Hematopoietic multipotent progenitor cell treated with erythropoietin and hydrocortisone succinate and interleukin-3 and kit ligand, for 4 days (in vitro differentiated cells): ENCODE measurements at places on chromosomes 5 and 9.

GRCh38 chr5:173326501-173326960 lies 1.7 kb downstream of the STC2 start:
- DNase-seq = peak; percentile 45

GRCh38 chr9:78297672-78297961 lies 692 bp downstream of the PSAT1 start:
- no peak for DNase-seq

DNA sequence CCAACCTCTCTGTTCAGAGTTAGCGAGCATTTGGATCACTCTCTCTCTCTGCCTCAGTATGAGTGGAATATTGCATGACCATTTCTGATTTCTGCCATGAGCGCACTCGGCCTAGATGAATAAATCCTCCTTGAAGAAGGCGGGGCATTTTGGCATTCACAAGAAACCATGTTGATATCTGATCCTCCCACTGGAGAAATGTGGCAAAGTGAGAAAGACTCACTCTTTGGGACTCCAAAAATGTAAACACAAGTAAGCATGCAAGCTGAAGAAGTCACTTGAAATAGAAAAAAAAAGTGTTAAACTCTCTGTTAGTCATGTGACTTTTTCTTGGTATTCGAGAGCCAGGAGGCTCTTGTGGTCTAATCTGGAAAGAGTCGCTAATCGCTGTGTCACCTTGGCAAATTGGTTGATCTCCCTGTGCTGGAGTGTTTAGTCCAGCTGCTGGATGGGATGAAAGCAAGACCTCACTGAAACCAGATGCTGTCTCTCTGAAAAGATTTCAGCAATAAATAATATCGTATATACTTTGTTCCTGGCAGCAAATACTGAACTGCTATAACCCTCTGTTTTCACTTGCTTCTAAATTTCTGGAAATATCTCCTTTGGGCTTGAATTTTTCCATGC lies 95.5 kb downstream of the GHR start:
- peak; percentile 8 for DNase-seq

DNA sequence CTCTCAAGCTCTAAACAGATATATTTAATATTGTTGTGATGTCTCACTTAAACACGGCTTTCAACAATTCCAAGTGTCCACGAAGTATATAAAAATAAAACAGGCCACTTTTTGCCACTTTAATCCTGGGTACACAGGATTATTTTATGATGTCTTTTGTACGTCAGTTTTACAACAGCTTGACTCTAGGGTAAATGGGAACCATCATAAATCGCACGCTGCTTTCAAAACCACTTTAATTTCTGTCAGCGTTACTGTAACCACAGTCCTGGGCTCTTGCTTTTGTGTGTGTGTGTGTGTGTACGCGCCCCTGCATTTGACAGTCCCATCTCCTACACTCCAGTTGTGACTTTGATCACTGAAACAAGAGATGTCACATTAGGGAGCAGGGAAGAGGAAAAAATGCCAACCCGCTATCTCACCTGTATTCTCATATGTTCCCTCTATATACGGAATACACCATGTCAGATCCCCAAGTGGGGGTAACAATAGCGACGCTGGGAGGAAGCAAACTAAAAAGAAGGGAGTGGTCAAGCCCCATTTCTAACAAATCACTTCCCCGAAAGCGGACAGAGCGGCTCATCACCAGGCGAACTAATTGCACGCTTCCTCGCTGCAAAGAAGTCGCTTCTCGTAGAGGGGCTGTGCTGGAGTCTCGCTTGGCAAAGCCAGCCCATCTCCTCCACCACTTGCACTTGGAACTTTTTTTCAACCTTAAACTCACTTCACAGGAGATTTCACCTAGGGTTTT lies 1.2 kb downstream of the BNC2 start:
- DNase-seq = peak; percentile 13

GRCh38 chr5:44388321-44389089 lies 715 bp downstream of the FGF10 start:
- no peak for DNase-seq

GRCh38 chr9:117116084-117116483 lies 298.8 kb downstream of the ASTN2 start:
- no peak for DNase-seq

- DNase-seq = peak; percentile 91
Observed at GRCh38 chr5:177086654-177087397, at the start of gene FGFR4. TSS of gene FGFR4 (plus strand) at chr5:177086915. CDS start at chr5:177089603, 2,688 bp downstream.

GRCh38 chr5:2727550-2727949 lies 23.9 kb downstream of the IRX2 start:
- no peak for DNase-seq

DNA sequence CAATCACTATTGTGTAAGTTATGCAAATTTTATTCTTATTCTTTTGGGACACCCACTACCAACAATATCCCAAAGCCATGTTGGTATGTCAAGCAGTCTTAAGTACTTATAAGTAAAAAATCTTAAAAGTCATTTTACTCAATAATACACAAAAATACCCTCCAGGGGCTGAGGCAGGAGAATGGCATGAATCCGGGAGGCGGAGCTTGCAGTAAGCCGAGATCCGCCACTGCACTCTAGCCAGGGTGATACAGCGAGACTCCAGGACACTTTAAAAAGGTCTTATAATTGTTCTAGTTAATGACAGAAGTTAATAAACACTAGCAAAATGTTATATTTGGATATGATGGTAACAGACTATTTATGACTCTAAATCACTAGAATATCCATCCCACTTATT lies 16.8 kb downstream of the CLINT1 start:
- DNase-seq = no peak

DNA sequence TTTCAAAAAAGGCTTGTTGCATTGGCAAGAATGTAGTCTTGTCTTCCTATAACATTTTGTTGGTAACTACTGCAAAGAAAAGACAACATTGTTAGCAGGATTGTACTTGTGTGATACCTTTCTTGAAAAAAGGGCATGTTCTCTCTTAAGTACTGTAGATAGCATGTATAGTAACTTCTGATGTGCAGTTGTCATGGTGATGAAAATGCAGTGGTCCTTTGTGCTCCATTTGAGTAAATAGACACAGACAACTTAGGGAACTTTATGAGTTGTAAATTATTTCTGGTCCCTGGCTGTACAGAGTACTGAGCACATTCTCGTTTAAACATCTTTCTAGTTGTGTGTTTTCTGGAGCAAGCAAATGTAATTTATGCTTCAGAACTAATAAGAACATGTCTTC lies 103.3 kb downstream of the CD180 start:
- no peak for DNase-seq

- DNase-seq = no peak
Observed at GRCh38 chr5:127849891-127850290, 146.7 kb downstream of the CCDC192 start.

- peak; percentile 85 for DNase-seq
Observed at GRCh38 chr5:79020861-79021561, 35.9 kb upstream of the ARSB start.

- DNase-seq = peak; percentile 88
Observed at GRCh38 chr9:73149371-73150067, 2.1 kb upstream of the ANXA1 start.

- DNase-seq = no peak
Observed at GRCh38 chr5:34675857-34676256, 19.7 kb downstream of the RAI14 start.

DNA sequence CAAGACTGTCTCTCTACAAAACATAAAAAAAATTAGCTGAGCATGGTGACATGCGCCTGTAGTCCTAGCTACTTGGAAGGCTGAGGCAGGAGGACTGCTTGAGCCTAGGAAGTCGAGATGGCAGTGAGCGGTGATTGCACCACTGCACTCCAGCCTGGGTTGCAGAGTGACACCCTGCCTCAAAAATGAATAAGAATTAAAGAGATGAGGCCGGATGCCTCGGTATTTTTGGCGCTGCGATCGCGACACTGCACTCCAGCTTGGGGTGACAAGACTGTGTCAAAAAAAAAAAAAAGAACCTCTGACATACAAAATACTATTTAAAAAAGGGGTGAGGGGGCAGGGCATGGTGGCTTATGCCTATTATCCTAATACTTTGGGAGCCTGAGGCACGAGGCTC lies 7.3 kb downstream of the GPBP1 start:
- no peak for DNase-seq

GRCh38 chr9:123952641-123953495 lies 22.9 kb upstream of the DENND1A start:
- DNase-seq = no peak

DNA sequence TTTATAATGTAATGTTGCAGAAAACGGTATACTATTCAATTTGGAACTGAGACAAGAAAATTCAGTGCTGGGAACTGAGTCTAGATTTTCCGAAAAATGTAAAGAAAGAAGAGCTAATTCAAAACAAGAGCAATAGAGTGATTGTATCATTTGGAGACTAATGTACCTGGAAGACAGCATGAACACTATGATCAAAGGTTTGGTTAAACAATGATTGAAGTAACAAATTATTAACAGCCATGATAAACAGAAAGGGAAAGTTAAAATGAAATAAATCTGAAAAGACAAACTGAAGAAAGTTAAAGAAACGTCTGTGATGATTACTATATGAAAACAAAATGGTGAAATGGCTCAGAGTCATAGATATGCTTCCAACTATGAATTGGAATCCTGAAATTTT lies 300.6 kb upstream of the MPDZ start:
- DNase-seq = no peak

DNA sequence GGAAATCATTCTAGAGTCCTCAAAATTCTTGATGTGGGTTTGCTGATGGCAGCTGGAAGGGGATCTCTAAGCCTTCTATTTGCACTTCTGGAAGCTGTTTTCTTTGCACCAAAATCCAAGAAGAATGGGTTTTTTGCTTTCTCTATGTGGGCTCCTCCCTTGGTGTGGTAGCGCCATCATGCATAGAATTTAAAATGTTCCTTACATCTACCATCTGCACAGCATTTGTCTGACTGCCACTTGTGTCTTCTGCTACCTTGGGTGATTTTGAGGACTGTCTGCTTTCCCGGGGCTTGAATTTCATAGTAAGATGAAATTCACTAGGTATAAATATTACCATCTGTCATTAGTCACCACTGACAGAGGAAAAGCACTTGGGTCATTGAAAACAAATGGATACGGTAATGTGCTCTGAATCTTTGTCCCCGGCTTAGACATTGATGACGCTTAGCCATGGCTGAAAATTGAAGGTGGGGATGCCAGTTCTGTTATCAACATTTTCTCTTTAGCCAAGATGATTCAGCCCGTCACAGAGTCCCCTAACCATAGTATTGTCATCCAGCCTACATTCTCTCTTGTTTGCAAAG lies 30.0 kb downstream of the SNX30 start:
- DNase-seq = no peak

DNA sequence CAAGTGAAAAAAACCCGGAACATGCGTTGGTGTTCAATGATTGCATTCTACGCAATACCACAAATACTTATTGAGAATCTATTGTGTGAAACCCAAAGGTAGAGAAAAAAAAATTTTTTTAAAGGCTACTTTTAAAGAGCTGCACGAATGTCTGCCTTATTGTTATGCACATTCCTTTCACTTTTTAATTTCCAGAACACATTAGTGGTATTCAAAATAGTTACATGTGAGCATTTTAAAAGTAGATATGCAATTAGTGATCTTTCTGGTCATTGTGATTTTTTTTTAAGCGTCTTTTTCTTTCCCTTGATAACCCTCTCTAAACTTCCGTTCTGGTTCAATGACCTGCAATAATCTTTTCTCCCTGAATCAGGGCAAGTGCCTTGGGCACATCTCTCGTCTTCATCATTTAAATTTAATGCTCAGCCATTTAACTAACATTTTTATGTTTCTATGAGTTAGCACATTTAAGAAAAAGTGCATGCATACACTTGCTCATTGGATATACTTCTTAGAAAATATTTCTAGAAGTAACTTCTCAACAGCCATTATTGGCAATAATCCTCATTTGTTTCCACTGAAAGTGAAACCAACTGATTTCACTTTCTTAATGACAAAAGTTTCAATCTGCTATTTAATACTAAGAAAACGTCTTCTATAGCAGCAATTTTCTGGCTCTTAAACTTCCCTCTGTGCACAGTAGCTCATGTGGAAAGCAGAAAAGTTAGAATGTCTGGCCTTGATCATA lies 80.3 kb downstream of the CDH6 start:
- DNase-seq = no peak

DNA sequence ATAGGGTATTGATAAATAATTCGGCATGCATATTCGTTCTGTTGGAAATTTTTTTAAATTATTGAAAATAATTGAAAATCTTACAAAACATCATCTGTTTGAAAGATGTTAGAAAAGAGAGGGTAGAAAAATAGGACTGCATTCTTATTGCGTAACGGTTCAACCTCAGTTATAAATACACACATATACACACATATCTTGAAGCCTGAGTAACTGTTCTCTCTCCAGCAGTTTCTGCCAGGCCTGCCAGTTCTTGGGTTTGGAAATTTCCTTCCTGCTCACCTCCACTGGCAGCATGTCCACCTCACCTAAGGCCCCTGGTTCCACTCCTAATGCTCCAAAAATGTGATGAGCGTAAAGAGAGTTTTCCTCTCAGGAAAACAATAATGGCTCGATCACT lies 9.1 kb downstream of the SPATA31E1 start:
- no peak for DNase-seq

DNA sequence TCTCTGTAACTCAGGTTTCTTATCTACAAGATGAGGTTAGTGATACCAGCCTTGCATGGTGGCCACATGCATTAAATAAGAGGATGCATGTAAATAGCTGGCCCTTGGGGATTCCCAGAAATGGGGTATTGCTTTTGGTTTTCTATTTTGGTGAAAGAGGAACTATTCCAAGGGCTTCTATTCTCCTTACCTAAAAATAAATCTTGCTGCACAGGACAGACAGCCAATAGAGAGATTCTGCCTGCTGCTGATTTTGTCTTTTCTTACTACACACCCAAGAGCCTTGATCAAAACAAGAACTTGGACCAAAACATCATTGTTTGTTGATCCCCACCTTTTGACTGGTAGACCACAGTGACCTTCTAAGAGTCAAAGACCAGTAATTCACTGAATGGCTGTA lies 161.8 kb downstream of the PJA2 start:
- no peak for DNase-seq

- DNase-seq = no peak
Observed at GRCh38 chr5:135447298-135447929, at the start of gene DCANP1. TSS of gene DCANP1 (minus strand) at chr5:135447348. CDS start at chr5:135447108, 240 bp downstream.

DNA sequence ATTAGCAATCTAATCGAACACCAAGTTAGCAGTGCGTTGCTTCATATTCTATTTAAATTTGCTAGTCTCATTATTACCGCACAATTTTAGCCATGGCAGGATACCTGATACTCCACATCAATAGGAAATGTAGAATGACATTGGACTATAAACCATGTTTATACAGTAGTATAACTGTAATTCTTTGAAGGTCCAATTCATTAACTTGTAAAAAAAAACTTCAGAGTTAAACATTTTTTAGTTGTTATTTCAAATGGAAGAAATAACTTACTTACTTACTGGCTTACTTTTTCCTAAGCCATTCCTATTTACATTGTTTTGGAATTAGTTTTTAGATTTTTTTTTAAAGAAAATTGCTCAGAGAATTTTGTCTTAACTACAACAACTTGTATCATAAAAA lies 35.4 kb upstream of the ACOT12 start:
- DNase-seq = no peak

DNA sequence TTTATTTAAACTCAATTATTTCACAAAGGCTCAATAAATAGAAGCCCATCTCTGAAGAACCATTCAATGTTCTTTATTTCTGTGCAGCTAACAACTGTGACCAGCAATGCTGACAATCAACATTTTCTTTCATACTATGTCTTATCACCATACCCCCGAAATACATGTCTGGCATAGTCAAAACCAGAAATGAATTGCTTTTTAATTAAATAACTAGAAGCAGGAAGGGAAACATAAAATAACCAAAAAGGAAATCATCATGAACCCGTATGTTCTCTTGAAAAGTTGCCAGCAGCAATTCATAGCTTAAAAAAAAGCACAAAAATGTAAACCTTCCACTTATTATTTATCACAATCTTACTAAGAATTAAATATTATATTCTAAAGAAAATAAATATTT lies 212.4 kb downstream of the TMEM232 start:
- no peak for DNase-seq
